ENCODE measurements at places on chromosomes 16 and 17.

GRCh38 chr17:39916918-39917317 is 1.5 kb downstream of the GSDMB start:
- DNase-seq = no peak

GRCh38 chr16:75229172-75230031 is 10.6 kb downstream of the CTRB1 start:
- no peak for DNase-seq

GRCh38 chr17:65678546-65678945 is 117.1 kb upstream of the AXIN2 start:
- no peak for DNase-seq

- DNase-seq = peak; percentile 43
Measured at GRCh38 chr17:80476877-80477646, 655 bp upstream of the NPTX1 start.

DNA sequence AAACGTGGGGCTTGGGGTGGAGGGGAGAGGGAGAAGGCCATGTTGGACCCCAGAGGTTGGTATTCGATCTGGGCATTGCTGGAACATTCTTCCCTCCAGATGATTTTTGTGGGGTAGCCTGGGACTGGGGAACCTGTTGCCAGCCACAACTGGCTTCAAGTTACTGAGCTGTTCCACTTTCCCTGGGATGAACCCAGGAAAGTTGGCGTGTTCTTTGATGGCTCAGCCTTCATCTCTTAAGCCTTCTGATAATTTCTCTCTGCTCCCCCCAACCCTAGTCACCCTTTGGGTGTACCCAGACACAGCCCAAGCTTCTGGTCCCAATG is 2.1 kb downstream of the TBX21 start:
- no peak for DNase-seq

DNA sequence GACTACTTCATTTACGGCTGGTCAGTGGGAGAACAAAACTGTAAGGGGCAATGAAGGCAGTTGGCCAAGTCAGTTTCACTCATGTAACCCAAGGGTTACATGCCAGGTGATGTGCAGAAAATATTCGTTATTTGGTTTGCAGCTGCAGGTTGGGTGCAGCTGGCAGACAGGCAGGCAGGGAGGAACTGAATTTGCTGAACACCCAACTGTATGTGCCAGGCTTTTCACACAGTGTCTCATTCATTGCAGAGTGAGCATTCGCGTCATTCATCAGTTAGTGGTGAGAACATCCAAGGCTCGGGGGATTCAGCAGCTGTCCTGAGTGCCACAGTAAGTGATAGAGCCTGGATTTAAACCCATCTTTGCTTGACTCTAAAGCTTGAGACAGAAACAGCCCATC is 59.7 kb downstream of the ABCC6 start:
- no peak for DNase-seq

GRCh38 chr17:49343273-49343672 is 18.8 kb downstream of the ZNF652 start:
- DNase-seq = no peak

GRCh38 chr17:27438348-27438998 is 17.8 kb upstream of the KSR1 start:
- no peak for DNase-seq

GRCh38 chr17:37506678-37507077 is 17.0 kb downstream of the DUSP14 start:
- no peak for DNase-seq

DNA sequence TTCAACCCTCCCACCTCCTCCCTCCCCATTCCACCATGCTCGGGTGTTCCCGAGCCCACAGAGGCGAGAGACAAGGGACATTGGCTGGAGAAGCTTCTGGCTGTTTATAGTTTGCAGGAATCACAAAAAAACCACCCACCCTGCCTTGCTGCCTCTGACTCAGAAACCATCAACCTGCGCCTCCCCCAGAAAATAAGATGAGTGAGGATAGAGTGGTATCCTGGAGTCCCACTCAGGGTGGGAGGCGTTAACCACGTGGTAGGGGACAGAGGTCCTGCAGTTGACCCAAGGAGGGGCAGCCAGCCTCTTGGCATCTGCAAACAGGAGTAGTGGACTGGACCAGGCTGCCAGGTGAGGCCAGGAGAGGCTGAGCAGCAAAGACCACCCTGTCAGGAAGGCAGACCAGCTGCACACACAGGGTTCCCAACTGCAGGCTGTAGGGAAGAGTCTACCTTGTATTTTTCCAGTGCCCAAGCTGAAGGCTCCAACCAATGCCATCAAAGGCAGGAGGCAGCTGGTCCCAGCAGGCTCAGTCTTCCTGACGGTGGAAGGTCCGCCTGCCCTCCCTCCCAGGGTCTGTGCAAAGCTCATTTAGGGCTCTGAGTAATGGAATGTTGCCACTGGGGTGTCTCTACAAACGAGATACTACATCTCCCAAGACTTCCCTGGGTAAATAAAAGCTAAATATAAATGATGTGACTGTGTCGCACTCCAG is 201.5 kb upstream of the TNRC6C start:
- no peak for DNase-seq

DNA sequence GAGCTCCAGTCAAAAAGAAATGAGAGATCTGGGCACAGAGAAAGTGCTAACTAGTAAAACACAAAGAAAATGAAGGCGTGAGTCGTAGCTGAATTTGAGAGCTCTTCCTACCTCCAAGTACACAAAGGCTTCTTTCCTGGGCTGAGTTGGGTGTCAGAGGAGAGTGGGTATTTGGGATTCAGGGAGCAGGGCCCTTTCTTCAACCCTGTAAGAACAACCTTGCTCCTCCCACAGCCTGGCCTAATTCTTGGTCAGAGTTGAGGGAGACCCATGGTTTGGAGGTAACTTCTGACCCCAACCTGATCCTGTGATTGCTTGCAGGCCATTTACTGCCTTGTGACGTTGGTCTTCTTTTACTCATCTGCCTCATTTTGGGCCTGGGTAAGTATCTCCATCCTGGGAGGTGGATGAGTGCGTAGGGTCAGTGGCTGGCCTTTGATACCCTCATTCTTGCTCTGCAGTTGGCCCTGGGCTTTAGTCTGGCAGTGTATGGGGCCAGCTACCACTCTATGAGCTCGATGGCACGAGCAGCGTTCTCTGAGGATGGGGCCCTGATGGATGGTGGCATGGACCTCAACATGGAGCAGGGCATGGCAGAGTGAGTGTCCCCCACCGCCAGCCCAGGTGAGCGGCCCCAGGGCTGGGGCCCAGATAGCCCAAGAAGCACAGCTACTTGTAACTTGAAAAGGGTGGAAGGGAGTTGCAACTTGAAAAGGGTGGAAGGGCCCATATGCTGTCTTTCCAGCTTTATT is 1.3 kb downstream of the TMEM208 start:
- no peak for DNase-seq

- DNase-seq = peak; percentile 62
Measured at GRCh38 chr16:67177743-67178699, 5.7 kb downstream of the MATCAP1 start.

DNA sequence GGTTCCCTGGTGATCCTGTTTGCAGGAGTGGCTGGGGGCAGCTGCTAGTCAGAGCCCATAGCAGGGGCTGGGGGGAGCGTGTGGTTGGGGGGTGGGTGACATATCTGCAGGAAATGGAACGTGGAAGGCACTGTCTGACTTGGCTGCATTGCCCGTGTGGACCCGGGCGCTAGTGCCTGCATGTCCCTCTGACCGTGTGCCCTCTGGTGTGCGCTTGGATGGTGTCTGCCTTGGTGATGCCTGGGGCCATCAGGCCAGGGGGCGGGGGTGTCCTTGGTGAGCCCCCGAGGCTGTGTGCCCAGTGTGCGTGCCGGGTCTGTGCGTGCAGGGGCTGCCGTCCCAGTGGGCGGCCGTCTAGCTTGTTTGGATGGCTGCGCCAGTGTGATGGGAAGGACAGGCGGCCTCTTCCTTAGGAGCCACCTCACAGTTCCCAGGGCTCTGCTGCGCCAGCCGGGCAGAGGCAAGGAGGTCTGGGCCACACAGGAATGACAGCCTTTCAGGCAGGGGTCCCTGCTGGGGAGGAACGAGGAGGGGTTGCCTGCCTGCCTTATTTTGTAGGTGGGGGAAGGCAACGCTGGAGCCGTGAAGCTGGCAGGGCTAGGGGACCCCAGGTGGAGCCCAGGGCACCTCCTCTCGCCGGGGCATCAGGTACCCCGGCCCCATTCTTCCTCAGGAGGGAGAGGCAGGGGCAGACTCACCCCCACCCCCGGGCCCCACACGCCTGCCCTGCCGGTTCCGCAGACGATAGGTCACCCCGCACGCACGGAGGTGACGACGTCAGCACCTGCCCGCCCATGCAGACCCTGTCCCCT is 693 bp downstream of the NDRG4 start:
- no peak for DNase-seq

GRCh38 chr17:75440738-75441448 is 15.5 kb upstream of the TMEM94 start:
- no peak for DNase-seq

DNA sequence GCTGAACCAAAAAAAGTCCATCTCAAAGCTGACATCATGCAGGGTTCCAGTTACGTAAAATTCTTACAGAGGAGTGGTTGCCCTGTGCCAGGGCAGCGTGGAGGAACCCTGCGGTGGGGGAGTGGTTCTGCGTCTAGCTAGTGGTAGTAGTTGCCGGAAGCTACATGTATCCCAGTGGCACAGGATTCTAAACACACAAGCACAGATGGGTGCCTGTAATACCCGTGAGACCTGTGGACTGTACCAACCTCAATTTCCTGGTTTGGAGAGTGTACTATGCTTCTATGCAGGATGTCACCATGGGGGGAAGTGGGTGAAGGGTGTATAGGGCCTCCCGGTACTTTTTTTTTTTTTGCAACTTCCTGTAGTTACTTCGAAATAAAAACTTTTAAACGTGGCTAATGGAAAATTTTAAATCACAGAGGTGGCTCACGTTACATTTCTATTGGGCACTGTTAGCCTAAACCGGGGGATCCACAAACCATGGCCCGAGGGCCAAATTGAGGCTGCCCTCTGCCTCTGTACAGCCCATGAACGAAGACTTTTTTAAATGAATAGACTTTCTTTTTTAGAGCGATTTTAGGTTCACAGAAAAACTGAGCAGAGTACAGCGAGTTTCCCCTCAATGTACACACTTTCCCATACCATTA is 38.5 kb downstream of the TBC1D16 start:
- no peak for DNase-seq
